ENCODE measurements at places on chromosomes 7 and 10.

DNA sequence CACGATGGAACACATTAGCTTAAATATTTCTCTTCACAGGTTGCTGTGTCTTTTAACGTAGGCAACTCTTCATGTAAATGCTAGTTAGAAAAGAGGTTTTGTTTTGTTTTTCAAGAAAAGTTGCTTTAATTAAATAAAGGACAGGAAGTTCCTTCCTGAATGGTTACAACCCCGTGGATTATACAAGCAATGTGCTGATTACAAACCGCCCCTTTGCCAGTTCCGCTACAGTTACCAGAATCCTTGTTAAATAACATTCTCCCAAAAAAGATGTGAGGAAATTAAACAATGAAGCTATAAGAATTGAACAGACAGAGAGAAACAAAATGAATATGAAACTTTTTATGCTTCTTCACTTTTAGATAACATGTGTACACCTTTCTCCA lies 75.1 kb downstream of the LYZL2 start:
- DNase-seq, result no peak

- DNase-seq, result no peak
These were observed 18.2 kb downstream of the SFTPD start for GRCh38 chr10:79930751-79931150.

DNA sequence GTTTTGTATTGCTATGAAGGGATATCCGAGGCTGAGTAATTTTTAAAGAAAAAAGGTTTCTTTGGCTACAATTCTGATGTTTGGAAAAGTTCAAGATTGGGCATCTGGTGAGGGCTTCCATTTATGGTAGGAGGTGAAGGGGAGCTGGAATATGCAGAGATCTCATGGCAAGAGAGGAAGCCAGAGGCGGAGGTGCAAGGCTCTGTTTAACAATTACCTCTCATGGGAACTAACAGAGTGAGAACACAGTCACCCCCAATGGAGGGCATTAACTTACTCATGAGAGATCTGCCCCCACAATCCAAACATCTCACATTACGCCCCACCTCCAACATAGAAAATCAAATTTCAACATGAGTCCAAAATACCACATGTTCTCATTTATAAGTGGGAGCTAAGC lies 62.0 kb downstream of the AKR1D1 start:
- DNase-seq, result no peak

DNA sequence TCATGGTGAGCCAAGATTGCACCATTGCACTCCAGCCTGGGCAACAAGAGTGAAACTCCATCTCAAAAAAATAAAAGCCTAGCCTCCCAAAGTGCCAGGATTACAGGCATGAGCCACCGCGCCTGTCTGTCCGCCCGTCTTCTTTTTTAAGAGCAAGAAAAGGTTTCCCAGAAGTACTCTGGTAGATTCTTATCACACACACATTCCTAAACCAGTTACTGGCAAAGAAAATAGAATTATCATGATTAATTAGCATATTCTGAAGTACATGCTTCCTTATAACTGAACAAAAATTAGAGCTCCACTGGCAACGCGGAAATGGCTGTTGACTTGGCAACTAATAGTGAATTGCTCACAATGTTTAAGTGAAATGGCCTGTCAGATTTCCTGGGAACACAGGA lies 87.0 kb downstream of the ADK start:
- DNase-seq, result no peak

DNA sequence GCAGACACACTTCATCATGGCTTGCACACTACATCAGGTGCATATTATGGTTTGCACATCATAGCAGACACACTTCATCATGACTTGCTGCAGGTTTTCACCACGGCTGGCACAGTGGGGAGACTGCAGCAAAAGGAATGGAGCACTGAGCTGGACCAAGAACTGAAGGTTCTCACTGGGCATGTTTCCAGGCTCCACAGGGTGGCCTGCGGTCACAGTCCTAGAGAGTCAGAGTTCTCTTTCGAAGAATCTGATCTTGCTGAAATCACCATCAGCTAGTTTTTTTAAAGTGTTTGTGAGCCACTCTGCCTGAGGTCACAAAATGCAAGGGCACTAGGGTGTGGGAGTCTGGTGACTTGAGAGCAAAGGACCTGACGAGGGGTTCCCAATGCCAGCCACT lies 140.4 kb upstream of the NPY start:
- no peak for DNase-seq

- no peak for DNase-seq
These were observed 37.3 kb downstream of the BNIP3 start for GRCh38 chr10:131944412-131944811.

- DNase-seq, result no peak
These were observed 19.2 kb downstream of the ABCB4 start for GRCh38 chr7:87456247-87456646.

DNA sequence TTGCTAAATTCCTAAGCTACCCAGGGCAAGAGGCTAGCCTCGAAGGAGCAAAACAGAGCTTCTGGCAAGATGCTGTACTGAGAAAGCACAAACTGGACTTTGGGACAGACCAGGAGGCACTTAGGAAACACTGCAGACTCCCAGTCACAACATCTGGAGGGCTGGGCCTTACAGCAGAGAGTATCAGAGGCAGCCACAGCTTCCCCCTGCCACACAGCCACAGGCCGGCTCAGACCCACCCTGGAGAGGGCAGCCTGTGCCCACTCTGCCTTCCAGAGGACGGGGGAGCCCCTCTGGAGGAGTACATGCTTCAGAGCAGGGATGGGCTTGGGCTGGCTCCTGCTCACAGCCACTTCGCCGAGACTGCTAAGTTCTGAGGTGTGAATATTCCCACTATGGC lies 17.4 kb downstream of the ESYT2 start:
- no peak for DNase-seq

- DNase-seq, result no peak
These were observed 21.6 kb upstream of the OTUD1 start for GRCh38 chr10:23417254-23417653.

DNA sequence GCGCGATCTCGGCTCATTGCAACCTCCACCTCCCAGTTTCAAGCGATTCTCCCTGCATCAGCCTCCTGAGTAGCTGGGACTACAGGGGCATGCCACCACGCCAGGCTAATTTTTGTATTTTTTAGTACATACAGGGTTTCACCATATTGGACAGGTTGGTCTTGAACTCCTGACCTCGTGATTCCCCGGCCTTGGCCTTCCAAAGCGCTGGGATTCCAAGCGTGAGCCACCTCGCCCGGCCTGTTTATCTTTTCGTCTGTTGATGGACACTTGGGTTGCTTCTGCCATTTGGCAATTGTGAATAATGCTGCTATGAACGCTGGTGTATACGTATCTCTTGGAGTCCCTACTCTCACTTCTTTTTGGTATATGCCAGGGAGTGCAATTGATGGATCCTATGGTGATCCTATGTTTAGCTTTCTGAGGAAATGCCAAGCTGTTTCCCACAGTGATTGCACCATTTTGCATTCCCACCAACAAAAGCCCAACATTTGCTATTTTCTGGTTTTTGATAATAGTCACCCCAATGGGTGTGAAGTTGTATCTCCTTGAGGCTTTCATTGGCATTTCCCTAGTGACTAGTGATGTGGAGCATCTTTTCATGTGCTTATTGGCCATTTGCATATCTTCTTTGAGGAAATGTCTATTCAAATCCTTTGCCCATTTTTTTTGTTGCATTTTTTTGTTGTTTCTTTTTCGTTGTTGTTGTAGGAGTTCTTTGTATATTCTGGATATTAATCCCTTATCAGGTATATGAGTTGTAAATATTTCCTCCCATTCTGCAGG lies 3.5 kb downstream of the ANTXRL start:
- no peak for DNase-seq
